Stimulated activated CD8-positive, alpha-beta memory T cell treated with anti-CD3 and anti-CD28 coated beads, Interleukin-12 subunit alpha, Interleukin-12 subunit beta, amount 100 ng/mL, for 4 hours (primary cell): ENCODE measurements at places on chromosomes 7 and 10.

- no peak for DNase-seq
Observed at GRCh38 chr10:116654816-116655215, 34.1 kb downstream of the PNLIPRP2 start.

DNA sequence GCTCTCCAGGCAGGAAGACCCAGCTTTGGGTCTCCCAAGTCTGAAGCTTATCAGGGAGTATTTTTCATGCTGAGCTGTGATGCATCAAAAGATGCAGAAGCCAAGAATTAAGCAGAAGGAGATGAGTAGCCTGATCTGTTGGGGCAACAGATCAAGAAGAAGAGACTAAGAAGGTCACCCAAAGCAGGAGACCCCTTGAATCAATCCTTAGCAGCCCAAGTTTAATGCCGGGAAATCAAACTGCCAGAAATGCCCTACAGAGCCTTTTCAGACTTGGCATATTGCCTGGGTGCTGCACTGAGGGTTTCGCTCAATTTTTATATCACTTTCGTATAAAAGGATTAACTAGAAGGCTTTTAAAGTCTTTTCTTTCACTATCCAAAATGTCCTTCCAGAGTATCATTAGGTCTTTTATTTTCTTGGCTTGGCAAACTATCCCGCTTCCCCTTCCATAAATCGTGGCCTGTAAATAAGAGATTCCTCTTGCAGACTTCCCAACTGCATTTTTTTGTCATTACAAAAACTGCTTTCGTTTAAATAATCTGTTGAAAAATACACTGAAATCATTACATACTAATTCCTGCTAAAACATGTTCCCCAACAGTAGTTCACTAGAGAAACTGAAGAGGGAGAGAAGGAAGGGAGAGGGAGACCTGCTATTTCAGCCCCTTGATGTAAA is 49.0 kb upstream of the STK17A start:
- no peak for DNase-seq

DNA sequence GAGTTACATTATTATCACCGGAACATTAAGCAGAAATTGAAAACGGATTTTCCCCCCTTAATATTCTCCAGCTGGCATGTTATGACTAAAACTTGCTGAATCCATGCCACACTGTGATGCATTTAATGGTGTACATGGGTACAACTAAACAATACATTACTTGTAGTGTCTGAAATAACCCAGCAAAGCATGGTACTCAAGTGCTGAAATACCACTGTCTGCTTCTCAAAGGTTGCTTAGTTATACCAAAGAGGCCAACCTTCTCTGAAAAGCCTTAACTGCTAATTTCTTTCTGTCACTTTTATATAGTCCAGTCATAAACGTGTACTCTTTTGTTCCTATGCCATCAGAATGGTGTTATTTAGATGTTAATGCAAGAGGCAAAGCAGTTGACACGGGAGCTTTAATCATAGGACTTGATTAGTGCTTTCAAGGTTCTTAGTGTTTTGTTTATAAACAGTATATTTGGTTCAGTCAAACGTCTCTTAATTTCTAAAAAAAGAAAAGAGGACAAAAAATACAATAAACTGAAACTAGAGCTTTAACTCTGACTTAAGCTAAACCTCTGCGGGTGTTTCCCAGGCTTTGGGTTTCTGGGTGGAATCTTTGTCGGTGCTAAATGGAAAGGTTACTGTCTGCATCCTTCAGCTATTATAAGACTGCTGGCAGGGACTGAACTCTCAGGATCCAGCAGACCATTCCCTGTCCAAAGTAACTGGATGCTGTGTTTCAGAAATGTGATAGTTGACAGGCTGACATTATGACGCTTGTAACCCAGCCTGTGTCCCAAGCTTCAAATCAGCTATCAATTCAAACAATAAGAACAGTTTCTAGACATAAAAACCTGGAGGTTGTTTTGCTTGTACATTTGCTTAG is 202.6 kb downstream of the PPP1R3A start:
- DNase-seq = no peak

DNA sequence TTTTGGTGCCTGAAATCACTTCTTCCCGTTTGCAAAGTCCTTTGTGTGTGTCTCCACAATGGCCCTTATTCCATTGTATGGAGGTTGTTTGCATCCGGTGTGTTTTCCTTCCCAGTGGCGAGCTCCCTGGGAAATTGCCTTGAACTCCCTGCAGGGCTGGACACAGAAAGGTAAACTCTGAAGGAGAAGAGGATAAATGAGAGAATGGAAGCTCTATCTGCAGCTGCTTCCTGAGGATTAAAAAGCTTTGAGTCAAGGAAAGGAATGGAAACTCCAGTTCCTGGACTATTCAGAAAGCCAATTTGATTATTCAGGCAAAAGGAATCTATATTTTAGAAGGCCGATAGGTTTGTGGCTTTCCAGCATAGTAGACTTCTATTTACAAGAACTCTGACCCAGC is 4.4 kb upstream of the GRK5 start:
- no peak for DNase-seq

DNA sequence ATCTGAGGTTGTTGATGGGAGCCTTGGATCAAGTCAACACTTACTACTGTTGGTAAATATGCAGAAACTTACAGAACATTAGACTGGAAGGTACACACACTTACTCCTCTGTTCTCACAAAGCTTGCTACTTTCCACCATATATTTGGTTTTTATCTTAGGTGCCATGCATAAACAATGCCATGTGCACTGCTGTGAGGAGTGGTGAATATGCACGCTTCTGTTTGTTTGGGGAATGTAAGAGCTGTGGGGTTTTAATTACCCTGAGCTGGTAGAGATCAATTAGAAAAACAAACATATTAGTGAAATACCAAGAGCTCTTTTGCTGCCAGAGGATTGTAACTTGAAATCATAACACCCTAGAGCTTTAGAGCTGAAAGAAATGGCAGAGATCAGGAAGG is 79.8 kb upstream of the ARID5B start:
- DNase-seq = no peak

DNA sequence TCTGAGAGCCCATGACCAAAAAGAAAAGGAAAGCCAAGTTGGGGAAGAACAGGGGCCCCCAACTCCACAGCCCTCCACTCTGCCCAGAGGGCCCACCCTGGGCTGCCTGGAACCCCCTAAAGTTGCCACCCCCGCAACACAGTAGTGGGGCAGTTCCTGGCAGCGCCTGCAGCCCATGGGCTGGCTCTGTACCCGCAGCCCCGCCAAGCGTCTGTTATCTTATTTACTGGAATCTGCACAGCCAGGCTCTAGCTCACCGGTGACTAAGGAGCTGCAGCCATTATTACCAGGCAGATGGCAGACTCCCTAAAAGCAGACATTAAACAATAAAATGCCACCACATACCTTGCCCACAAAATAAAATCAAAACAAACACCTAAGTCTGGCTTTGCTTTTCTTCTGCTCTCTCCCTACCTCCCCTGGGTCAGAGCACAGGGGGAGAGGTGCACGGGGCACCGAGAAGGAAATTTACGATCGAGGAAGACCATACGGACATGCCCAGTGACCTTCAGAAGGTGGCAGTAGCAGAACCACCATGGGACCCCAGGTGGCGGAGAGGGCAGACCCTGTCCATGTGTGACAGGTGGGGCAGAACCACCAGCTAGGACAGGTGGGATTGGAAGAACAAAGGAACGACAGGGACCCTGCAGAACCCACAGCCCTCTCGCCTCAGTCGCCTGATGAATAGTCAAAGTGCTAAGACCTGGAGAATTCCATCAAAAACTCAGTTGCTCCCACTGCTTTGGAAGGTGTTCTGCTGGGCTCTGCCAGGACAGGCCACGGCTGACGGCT is 66.3 kb downstream of the PRKAG2 start:
- DNase-seq = no peak

DNA sequence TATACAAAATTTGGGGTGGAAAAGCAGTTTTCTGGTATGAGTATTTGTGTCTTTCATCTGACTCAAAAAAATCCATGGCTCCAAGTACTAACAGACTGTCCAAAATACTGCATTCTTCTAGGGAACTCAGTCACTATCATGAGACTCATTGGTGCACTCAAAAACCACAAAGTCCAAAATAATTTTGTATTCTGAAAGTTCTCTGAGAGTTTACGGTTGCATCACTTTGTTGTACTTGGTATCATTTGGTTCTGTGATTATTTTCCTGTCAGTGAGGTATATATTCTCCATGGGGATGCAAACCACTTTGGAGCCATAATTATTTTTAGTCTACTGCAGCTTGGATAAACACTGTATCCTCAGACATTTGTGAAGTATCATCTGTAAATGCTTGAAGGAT is 28.0 kb upstream of the CABCOCO1 start:
- DNase-seq = no peak

- no peak for DNase-seq
Observed at GRCh38 chr10:88941026-88941425, 11.5 kb downstream of the ACTA2 start.

GRCh38 chr7:158328376-158329013 is 259.1 kb downstream of the PTPRN2 start:
- DNase-seq = no peak

DNA sequence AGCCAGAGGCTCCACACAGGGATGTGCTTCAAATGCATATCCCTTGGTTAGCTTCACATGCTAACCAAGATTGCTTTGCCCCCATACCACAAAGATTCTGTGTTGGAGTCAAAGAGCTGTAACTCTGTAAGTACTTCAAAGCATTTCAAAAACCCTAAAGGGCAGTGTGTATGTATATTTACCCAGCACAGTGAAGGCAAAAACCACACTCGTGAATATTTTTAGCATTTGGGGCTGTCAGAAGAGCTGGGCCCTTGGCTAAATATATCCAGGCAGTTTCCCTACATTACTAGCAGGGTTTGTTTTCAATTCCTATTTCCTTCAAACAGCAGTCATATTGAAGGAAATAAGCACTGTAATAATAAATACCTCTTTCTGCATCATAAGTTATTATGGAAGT is 84.2 kb upstream of the STEAP1B start:
- DNase-seq = no peak

- no peak for DNase-seq
Observed at GRCh38 chr7:80644054-80644453, 5.6 kb downstream of the CD36 start.

GRCh38 chr10:117264782-117265181 is 23.9 kb downstream of the SLC18A2 start:
- DNase-seq = no peak

DNA sequence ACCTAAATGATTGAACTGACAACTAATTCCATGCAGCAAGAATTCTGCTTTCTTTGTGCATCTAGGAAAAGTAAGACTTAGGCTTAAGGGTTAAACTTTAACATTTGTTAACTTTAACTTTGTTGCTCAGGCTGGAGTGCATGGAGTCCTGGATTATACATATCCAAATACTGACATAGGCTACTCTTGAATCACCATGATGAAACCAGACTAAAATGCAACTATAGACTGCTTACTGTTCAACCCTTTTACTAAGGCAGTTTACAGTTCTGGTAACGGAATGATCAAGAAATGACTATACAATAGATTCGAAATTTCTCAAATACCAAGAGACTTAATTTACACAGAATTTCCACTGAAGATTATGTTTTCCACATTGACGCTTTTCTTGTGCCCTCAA is 52.0 kb downstream of the PUS7 start:
- no peak for DNase-seq

DNA sequence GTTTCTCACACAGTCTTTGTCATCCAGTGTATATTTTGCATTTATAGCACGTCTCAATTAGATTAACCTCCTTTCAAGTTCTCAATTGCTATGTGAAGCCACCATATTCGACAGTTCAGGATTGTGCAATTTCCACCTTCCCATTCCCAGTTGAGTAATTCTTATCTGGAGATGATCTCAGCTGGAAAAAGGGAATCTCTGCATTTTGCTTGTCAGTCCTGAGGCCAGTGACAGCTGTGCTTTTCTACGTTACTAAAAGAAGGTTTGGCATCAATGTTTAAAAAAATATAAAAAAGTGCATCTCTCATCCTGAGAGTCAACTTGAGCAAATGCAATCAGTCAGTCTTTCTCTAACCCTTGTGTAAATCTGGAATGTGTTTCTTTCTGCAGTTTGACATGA is 247.7 kb downstream of the PRKG1 start:
- no peak for DNase-seq

DNA sequence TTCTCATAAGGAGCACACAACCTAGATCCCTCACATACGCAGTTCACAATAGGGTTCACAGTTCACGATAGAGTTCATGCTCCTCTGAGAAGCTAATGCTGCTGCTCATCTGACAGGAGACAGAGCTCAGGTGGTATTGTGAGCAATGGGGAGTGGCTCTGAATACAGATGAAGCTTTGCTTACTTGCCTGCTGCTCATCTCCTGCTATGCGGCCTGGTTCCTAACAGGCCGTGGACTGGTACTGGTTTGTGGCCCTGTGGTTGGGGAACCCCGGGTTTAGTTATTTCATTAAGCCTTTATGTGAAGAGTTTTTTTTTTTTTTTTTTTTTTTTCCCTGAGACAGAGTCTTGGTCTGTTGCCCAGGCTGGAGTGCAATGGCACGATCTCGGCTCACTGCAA is 19.4 kb downstream of the SLK start:
- DNase-seq = no peak

GRCh38 chr7:44071726-44072363 is 6.5 kb upstream of the PGAM2 start:
- no peak for DNase-seq

GRCh38 chr7:47934831-47935230 is 13.4 kb downstream of the PKD1L1 start:
- DNase-seq = no peak

DNA sequence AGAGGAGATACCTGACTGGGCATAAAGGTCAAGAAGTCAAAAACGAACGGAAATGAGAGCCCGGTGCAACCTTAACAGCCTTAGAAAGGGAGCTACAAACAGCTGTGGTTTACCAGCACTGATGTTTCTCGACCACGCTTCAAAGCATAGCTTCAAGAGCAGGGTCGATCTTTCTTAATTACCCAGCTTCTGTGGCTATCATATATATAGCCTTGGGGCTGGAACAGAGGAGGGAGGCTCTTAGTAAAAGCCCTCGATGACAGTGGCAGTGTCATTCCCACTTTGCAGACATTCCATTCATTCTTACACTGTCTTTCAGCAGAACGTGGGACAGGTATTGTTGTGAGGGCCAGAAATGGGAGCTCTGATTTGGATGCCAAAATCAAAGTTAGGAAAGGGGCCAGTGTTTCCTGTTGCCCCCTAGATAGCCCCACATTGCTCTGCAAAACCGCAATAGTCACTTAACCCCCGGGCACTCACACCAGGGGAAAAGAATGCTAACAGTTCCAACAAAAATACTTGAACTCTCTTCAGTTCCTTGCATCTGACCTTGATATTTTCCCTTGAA is 141.5 kb downstream of the MTPAP start:
- no peak for DNase-seq

GRCh38 chr7:14336256-14336655 is 346.8 kb upstream of the ETV1 start:
- DNase-seq = no peak

- DNase-seq = no peak
Observed at GRCh38 chr10:26412932-26413331, 25.2 kb upstream of the APBB1IP start.

GRCh38 chr7:18565337-18565736 is 69.8 kb downstream of the HDAC9 start:
- no peak for DNase-seq
